ENCODE measurements at places on chromosomes 5 and 9. TPM values are rescaled to one million over a fixed set of nuclear protein-coding genes. Genes with fewer than 3 reads are reported as not detected.

- DNase-seq = no peak
Measured at GRCh38 chr9:109604131-109604530, 106.0 kb upstream of the PTPN3 start.

Gene HTR1A
- not detected for polyA plus RNA-seq

DNA sequence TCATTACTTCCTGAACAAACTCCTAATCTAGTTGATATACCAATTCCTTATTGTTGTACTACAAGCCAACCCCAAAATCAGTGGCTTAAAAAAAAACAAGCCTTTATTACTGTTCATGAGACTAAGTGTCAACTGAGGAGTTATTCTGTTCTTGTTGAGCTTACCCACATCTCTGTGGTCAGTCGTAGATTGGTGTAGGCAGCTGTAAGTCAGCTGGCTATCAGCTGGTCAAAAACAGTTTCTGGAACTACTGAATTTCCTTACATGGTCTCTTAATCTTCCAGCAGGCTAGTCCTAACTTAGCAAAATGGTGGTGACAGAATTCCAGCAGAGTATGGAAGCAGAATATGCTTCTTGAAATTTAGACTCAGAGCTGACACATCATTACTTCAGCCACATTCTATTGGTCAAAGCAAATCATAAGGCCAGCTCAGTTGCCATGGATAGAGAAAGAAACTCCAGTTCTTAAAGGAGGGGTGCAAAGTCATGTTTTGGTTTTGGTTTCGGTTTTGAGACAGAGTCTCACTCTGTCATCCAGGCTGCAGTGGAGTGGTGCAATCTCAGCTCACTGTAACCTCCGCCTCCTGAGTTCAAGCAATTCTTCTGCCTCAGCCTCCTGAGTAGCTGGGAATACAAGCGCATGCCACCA is 386.1 kb upstream of the MPDZ start:
- no peak for DNase-seq

DNA sequence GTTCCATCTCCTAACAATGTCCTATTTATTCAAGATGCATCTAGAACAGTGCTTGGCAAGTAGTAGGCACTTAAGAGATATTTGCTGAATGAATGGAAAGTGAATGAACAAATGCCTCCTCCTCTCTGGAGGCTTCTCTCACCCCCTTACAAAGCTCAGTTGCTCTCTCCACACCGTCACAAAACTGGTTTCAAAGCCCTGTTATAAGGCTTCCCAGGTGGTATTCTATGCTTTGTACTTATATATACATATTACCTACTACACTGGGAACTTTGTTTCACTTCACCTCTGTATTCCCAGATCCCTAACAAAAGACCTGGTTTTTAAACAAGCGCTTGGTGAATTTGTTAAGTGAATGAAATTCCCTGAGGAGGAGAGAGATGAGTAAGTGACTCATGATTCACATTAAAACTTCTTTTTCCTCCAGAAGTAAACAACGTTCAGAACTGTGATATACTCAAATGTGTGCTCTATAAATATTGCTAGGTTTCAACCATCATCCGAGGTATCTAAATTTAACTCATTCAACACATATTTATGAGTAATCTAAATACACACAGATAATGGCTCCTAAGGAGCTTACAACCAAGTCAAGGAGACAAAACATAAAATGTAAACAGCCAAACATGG is 36.0 kb downstream of the DENND1A start:
- no peak for DNase-seq

- no peak for DNase-seq
Measured at GRCh38 chr5:75885849-75886596, 168.8 kb upstream of the POC5 start.

DNA sequence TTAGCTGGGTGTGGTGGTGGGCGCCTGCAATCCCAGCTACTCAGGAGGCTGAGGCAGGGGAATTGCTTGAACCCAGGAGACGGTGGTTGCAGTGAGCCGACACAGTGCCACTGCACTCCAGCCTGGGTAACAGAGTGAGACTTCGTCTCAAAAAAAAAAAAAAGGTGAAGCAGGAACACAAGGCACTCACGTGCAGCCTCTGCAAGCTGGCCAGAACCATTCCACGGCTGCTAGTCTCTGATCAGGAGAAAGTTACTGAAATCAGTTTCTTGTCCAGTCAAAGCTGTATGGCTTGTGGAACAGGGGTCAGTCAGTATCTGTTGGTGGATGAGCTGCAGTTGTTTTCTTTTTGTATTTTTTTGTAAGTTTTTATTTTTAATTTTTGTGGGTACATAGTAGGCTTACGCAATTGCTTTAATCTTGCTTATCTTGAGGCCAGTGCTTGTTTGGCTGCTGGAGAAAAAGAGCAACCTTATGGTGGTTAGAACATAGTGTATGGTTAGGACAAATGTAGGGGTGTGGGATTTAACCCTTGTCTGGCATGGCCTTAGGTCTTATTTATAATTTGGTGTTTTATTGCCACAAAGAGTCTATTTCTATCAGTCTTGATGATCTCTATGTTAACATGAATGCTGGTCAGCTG is 32.7 kb upstream of the GTF2H2C start:
- DNase-seq = no peak

DNA sequence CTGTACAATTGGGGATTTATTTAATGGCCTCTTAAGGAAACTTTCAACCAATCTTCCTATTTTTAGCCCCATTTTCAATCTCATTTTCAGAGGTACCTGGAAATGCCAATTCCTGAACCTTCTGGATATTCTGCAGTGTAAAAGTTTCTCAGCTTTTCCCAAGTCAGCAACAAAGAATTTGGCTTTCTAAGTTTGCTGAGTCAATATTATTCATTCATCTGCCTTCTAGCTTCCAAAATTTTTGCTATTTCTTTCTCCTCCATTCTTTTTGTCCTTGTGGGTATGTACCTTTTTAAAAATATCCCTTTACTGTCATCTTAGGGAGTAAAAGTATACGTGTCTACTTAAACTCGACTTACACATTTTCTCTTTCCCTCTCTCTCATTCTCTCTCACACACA is 25.7 kb downstream of the CETN3 start:
- no peak for DNase-seq

DNA sequence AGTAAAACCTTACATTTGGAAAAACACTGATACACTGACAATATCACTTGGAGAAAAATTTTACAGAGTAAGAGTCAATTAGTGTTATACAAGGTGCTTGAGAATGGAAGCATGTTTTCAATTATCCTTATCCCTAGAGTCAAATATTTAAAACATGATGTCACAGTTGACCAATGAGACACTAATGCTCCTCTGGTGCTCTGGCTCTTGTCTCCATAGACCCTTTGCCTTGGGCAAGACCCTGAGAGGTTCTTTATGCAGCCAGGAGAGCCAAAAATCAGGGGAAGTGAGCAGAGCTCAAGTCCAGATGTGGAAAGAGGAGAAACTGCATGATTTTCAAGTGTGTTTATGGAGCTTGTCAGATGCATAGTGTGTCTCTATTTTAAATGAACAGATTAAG is 153.9 kb downstream of the MARCHF11 start:
- peak; percentile 66 for DNase-seq

DNA sequence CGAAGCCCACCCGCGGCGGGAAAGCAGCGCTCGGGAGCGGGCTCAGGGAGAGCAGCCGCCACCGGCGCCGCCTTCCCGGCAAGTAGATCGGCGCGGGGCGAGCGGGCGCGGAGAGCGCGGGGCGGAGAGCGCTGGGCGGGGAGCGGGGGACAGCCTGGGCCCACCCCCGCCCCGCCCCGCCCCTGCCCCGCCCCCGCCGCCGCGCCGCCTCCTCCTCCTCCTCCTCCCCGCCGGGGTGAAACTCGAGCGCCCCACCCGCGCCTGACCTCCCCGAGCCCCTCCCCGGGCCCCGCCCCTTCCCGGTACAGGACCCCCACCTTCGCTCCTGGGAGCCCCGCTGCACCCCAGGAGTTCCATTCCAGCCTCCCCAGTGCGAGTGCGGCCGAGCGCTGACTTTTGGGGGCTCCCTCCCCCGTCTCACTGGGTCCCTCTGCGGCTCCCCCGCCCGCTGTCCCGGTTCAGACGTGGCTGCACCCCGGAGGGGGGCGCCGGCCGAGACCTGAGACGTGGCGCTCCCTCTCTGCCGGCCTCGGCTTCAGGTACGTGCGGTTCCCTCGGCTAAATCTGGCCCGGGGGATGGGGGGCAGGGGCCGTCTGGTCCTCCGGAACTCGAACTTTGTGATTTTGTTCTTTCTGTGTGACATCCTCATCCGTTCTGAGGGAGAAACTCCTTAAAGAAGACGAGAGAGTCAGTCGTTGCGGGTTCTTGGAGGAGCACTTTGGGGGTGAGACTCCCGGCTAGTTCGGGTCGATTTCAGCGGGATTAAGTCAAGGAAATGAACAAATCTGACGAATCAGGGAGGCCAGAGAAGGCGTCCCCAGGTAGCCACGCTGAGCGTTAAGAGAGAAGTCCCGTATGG is at the start of gene SEMA5A:
Gene SEMA5A, minus strand, starts transcription at position 84 of the 860 bp plus-strand sequence. CDS start 166,129 bp downstream, outside the sequence.
- no peak for DNase-seq

DNA sequence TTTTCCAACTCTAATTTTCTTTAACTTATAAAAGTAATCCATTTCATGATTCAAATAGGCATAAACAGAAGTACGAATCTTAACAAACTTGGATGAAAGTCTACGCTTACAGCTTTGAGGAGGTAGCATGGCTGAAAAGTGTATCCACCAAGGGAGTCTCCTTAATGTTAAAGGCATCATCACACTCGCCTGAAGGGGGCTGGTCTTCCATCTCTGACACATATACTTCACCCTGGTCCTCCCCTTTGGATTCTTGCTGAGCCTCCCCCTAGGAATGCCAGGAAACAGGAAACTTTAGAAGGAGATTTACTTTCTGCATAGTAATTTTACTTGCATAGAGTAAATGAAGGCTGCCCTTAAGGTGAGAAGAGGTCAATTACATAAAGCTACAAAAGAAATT is 10.3 kb upstream of the NME5 start:
- no peak for DNase-seq

- no peak for DNase-seq
Measured at GRCh38 chr5:38078161-38078560, 180.2 kb upstream of the EGFLAM start.

DNA sequence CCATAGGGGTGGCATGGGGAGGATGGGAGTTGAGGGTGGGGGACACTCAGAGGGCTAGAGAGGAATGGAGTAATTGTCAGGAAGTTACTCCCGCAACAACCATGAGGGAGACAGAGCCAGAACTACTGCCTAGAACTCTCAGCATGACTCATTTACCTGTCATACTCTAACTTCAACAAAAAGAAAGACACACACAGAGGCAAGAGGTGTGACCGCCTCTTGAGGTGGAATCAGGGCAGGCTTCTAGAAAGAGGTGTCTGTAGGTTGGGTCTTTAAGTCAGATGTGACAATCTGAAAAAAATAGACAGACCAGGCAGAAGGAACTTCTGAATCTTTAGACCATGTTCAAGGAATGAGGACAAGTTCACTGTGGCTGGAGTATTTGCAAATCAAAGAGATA is 73.4 kb downstream of the GABBR2 start:
- DNase-seq = no peak

DNA sequence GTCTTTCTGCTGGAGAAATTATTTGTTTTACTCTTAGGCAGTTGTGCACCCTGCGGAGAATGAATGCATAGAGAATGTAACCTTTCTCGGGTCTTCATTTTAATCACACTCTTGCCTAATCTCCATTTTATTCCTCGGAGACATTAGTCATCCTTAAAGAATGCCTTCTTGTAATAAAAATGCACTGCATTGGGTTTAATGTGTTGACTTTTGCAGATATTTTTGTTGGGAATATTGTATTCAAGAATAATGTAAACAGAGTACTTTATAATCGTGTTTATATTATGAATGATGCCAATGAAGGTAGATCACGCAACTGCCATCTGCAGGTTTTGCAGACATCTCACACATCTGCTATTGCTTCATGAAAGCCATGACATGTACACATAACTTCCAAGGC is 1093.9 kb upstream of the CDH6 start:
- no peak for DNase-seq

DNA sequence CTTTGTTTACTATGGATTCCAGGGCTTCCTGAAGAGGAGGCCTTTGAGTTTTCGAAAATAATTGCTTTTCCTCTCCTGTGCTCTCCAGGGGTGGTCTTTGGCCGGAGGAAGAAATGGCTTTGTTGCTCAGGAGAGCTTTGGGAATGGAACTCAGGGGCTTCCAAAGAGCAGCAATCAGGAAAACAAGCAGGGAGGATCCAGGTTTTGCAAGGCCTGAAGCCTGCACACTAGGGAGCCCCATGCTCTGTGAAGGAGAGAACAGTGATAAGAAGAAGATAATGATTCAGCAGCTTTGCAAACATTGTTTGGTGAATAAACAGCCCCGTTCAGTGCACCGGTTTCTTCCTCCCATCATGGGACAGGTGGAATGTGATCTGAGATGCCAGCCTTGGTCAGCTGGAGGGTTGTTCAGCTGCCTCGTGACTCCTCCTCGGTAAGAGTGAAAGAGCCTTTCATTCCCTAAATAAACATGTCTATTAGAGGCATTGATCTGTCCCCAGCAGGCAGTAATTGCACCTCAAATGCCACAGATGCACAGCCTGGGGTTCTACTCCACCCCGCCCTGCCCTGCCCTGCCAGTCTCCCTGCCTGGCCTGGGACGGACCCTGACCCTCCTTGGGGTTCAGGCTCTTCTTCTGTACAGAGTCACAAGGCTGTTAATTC is 11.5 kb upstream of the ALDH1B1 start:
- DNase-seq = no peak

DNA sequence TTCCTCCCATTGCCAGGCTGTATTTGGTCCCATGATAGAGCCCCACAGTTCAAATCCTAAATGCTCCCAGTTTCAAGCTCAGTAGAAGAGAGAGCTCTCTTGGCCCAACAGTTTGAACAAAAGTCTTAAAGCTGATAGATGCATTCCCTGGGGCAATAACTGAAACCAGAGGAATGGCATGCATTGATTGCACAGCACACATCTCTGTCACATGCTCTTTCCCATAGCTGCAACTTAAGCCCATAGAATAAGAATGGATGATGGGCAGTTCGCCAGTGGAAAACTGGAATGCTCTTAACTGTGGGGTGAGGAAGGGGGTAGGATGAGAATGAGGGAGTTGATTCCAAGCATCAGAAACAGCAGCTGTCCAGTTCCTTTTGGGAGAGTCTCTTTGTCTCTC is 1942.4 kb upstream of the WWC1 start:
- DNase-seq = no peak

Gene DAPK1
- 4.7 TPM for polyA plus RNA-seq

- DNase-seq = no peak
Measured at GRCh38 chr5:78157001-78157400, 137.5 kb downstream of the AP3B1 start.

Gene CDX1
- polyA plus RNA-seq = 0.39 TPM

GRCh38 chr5:117393125-117393524 is 818.5 kb upstream of the SEMA6A start:
- DNase-seq = no peak

- no peak for DNase-seq
Measured at GRCh38 chr5:133456933-133457402, 155.4 kb downstream of the FSTL4 start.
